HS-27A (cell line): ENCODE measurements at places on chromosomes 5 and 9.

GRCh38 chr9:92140074-92140753 is 25.0 kb upstream of the SPTLC1 start:
- peak; percentile 26 for DNase-seq

DNA sequence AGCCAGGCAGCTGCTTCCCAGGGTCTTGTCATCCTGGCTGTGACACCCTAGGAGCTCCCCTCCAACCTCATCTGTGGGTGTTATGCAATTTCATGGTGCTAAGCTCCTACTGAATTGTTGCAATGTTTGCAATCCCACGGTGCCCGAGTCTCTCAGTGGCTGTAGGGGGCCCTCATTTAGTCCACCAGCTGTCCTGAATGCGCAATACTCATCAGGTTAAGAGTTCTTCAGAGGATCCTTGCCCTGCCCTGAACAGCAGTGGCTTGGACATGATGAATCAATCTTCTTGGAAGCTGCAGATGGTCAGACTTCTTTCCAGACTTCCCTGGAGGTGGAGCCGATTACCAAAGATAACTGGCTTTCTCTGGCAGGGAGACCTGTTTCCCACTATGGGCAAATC is 584.1 kb downstream of the CCDC171 start:
- no peak for DNase-seq

- no peak for DNase-seq
Observed at GRCh38 chr5:122286541-122286940, 25.5 kb upstream of the SNCAIP start.

DNA sequence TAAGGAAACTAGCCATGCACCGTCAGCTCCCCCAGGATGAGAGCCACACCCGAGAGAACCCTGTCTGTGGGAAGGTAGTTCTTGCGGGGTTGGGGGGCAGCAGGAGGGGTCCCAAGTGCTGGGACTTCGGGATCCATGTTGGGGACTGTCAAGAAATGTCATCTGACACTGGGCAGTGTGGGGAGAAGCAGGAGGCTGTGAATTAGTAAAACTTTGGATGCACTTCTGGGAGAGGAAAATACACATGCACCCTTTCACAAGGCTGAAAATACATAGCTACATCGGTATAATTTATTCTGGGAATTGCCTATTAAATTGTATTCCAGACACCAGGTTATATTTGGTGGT is 109.6 kb upstream of the RPS23 start:
- DNase-seq: no peak

GRCh38 chr9:81314490-81314889 is 374.9 kb downstream of the TLE1 start:
- DNase-seq: no peak

DNA sequence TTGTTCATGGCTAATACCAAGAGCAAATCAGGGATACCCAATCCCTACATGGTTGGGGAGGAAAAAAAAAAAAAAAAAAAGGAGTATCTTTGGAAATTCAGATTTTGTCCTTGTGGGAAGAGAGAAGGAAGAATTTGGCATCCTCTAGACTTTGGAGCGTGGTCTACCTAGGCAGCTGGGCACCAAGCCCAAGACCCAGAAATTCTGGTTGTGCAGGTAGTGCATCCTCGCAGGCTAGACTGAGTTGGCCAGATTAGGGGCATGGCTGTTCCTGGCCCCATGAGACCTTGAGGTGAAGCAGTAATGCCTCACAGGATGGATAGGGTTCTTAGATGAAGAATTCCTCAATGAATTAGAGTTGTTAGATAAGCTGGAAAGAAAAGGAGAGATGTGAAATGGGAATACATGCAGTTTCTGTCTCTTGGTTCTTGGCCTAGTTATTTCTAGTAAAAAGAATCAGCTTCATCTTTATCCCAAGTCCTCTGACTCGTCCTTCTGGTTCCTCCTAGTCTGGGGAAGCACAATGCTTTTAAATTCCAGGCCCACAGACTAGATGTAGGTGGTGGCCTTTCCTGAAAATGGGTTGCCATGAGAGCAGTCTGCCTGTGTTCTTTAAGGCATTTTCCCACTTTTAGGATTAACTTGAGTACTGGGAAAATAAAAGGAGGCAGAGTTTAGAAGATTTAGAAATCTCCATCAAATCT is 140.5 kb upstream of the RUSC2 start:
- DNase-seq: no peak

DNA sequence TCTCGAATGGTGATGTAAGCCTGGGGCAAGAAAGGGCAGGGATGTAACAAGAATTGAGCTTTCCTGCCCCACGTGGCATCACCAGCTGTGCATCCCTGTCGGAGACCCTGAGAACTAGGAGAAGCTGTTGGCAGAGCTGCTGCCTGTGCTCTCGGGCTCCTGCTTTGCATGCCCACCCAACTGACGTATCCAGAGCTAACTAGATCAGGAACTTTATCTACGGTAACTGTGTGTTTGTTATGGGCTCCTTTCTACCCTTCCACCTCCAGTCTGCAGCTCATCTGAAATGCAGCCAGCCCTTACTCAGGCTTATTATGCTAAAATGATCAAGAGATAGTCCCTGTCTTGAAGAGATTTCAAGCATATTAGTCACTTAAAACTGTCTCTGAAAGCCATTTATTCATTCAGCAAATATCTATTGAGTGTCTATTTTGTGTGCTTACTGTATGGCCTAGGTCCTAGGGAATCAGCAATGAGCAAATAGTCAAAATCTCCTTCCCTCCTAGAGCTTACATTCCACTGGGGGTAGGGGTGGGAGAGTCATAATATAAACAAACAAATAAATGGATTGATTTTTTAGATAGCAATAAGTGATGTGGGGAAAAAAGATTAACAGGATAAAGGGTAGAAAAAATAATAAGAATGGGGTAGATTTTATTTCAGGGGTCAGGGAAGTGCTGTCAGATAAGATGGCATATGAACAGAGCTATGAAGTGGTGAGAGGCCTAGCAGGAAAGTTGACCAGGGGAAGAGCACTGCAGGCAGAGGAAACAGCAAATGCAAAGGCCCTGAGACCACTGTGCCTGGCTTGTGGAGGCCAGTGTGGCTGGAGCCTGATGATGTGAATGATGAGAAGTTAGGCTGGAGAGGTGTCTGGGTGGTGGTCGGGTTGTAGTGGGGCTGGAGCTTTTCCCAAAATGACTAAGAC is 118.2 kb downstream of the GALNT10 start:
- no peak for DNase-seq

DNA sequence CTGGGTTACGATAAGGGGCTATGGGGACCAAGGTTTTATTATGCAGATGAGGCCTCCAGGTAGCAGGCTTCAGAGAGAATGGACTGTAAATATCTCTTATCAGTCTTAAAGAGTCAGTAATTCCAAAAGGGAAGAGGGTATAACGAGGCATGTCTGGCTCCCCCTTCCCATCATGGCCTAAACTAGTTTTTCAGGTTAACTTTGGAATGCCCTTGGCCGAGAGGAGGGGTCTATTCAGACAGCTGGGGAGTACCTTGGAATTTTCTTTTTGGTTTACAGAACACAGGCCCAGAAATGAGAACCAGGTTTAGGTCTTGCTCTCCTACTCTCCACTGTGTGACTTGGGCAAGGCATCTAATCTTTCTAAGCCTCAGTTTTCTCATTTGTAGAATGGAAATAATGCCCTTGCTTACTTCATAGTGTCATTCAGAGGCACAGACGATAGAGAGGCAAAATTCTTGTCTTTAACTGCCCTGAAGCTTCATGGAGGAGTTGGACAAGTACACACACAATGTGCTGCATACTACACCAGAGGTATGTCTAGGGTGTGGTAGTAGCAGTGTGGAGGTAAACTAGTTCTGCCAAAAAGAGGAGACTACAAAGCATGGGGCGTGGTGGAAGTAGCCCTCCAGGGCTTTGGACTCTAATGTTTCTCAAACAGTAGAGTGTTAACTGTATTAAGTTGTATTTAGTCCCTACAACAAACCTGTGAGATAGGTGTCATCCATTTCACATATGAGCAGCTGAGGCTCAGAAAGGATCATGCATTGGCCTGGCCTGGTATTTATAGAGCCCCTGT is 45.5 kb downstream of the IRF1 start:
- no peak for DNase-seq

DNA sequence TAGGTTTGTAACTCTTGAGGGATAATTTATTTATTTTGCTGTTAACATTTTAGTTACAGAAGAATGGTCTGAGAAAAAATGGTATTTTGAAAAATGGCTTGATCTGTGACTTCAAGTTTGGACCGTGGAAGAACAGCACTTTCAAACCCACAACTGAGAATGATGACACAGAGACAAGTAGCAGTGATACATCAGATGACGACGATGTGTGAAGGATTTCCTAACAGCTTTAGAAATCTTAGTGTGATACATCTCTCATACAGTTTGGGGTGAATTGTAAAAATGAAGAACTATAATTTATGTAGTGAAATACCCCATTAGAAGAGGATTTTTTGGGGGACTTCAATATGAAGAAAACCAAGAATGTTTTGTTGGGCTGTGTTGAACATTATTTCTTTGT is 88.7 kb downstream of the GPBP1 start:
- DNase-seq: no peak

GRCh38 chr9:99606296-99606695 is 215.4 kb upstream of the NR4A3 start:
- no peak for DNase-seq

DNA sequence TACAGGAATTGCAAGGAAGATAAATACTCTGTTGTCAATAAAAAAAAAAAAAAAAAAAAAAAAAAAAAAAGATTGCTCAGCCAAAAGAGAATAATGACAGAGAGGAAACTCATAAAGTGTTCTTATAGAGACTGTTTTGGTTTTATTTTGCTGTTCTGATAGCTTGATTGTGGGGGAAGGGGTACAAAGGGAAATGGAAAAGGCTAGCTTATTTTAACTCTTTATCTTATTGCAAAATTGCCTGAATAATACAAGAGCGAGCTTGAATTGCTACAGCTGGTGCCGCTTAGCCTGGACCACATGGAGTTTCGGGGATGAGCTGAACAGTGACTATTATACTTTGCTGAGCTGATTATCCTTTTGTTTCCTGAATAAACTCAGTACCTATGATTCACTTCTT is 31.0 kb upstream of the SHISAL2B start:
- no peak for DNase-seq

GRCh38 chr9:86464242-86464641 is 110.0 kb upstream of the TUT7 start:
- no peak for DNase-seq

DNA sequence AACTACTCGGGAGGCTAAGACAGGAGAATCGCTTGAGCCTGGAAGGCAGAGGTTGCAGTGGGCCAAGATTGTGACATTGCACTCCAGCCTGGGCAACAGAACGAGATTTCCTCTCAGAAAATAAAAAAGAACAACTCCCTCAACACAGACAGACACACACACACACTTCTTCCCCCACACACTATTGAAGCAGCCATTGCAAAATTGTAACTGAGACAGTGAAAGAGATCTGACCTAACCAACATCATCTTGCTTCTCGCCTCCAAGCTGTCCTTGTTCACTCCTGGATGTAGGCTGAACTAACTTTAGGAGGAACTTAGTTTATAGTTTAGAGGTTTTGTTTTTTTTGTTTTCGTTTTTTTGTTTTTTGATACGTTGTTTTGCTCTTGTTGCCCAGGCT is 13.0 kb upstream of the PLIN2 start:
- DNase-seq: no peak

- no peak for DNase-seq
Observed at GRCh38 chr5:96023518-96023917, 61.9 kb upstream of the ELL2 start.

- DNase-seq: no peak
Observed at GRCh38 chr9:75626860-75627259, 263.6 kb upstream of the PCSK5 start.

DNA sequence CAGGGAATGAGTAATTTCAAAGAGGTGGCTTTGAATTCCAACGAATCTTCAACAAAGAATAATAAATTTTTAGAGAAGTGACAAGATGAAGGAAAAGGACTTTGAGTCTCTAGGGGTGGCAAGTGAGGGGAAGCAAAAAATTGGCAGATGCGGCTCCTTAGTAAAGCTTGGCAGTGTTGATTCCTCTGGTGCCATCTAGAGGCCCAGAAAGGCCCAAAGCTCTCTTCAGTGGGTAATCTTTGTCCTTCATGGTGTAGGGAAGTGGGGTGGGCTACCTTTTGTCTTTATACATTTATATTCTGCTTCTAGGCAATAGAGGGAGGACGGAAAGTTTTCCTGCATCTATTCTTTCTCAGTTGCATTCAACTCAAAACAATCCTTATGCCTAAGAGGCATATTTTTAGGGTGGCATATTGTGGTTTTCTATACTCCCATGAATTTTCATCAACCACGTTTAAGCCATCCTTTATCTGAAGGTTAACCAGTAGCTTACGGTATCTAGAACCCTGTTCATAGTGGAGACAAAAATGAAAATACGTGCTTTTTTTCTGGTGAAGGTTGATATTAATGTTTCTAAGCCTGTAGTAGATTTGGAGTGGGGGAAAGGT is 17.5 kb upstream of the ROPN1L start:
- DNase-seq: no peak

- DNase-seq: no peak
Observed at GRCh38 chr5:95159603-95160002, 125.3 kb downstream of the MCTP1 start.

DNA sequence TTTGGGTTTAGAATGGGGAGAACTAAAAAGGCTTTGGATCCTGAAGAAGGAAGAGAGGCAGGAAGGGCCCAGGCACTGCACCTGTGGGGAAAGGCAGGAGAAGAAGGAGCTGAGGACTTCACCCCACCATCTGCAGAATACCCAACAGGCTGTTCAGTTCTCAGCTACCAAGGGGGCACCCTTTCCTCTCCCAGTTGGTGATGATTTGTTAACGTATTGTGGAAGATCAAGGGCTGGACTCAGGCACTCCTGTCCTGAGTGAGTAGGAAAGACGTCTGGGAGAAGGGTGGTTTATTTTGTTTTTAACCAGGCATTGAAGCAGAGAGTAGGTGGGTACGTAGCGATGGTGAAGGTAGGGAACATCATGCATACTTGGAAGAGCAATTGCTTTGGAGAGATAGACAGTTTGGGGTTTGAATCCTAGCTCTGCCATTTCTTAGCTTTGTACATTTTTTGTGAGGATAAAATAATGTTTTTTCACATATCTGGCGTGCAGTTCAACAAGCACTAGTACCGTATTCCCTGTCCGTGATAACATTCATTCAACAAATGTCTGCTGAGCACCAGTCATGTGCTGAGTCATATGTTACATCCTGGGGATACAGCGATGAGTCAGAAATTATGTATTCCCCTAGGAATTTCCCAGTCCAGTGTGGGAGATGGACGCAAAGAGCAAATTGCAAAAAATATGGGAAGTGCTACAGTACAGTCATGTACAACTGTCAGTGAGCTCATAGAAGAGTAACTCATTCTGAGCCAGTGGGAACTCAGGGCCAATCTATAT is 2.1 kb downstream of the MSANTD3 start:
- DNase-seq: peak; percentile 95

GRCh38 chr9:116175614-116176013 is 22.0 kb downstream of the PAPPA start:
- DNase-seq: no peak
